ENCODE measurements at places on chromosomes 1 and 21.

- DNase-seq, result no peak
These were observed 205.9 kb upstream of the DPYD start for GRCh38 chr1:98126740-98127139.

DNA sequence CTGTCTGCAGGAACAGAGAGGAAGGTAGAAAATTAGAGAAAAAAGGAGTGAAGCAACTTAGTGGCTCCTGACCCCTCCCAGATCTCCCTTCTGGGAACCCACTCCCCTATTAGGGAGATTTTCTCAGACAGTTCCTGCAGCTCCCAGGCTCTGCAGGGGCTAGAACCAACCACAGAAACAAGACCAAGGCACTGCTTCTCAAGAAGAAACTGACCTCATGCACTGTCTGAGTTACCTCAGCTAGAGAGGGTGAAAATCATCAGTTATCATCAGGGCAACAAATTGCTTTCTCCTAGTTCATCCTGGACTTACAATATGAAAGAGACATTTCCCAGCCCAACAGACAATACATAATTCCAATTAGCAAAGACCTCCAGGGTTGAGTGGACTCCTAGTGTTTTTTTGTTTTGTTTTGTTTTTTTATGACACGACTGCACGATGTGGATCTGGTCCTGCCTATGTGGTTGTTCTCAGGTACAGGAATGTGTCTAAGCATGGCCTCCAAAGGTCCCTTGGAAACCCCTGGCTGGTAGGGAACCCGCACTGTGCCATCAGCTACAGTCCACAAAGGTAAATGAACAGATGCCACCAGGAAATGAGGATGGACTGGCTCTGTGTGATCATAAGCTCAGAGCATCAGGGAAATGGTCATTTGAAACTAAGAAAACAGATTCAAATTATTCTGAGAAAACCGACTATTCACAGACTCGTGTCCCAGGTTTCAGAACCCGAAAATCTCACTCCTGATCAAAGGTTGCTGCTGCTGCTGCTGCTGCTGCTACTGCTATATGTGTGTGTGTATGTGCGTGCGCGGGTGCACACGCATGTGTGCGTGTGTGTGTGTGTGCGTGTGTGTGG, 65.3 kb downstream of the LAMC2 start:
- DNase-seq, result no peak

DNA sequence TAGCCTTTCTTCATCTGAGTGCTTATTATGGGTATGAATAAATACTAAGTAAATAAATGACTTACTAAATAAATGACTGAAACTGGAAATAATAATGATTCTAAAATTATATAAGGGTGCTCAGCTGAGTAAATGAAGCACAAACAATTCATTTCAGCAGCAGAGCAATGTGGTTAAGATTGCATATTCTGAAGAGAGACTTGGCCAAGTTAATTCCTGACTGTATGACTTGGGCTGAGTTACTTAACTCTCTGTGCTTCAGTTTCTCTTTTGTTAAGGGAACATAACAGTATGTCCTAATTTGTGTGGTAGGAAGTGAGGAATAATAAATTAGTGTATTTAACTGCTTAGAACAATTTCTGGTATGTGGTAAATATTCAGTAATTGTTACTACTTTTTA, 19.1 kb downstream of the AGL start:
- no peak for DNase-seq

GRCh38 chr1:205672395-205672889, 7.9 kb downstream of the SLC45A3 start:
- DNase-seq, result no peak

DNA sequence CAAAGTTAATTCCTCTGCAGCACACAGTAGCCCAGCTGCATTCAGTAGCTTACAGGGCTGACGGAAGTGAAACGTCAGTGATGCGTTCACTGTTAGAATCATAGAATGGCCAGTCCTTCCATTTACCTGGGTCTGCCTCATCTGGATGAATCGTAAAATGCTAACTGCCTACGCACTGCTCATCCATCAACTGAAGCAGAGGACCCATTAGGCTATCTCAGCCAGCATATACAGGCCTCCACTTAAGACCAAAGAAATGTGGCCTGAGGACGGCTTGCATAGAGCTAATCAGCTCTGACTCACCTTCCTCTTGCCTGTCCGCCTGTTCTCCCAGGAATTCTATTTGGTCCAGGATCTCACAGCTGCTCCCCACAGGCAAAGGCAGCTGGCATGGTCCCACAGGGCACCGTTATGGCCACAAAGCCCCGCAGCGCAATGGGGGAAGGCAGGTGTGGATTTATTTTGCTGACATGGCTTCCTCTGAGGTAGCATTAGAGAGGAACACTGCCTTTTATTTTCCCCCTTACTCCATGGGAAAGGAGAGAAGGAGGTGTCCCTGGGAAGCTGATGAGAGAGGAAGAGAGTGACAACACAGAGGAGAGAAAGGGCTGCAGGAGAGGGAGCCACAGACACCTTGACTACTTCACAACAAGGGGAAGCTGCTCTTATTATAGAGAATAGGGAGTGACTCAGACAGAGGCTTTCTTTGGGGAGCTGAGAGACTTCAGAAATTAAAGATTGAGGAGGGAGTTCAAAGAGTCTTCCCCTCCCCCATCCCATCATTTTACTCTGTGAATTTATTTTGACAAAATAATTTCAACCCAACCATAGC, 177.6 kb downstream of the HHIPL2 start:
- no peak for DNase-seq

All from NCI-H187 treated with DMSO at 0.1 percent for 48 hours (cell line).